Karpas-422 (cell line): ENCODE measurements at places on chromosomes 13 and 19.

DNA sequence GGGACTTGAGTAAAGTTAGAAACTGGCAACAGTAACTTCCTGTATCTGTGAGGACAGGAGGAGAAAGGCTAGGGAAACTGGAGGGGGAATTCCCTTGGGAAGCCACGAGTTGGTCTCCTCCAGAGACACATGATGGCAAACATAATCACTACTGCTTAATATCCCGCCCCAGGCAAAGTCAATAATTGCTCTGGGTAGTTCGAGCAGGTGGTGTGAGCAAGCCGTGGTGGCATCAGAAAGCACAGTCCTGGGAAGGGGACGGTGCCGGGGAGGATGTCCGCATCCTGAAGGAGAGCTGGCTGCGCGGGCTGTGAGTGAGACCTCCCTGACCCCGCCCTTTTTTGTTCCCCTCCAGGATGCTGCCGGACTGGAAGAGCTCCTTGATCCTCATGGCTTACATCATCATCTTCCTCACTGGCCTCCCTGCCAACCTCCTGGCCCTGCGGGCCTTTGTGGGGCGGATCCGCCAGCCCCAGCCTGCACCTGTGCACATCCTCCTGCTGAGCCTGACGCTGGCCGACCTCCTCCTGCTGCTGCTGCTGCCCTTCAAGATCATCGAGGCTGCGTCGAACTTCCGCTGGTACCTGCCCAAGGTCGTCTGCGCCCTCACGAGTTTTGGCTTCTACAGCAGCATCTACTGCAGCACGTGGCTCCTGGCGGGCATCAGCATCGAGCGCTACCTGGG, 1.4 kb downstream of the FFAR2 start:
- H3K4me1 ChIP-seq, result no peaks in the 10 kb centered on the region
- no peak overlapping the region for H3K27ac ChIP-seq
- no peak for DNase-seq
- no peaks in the 10 kb centered on the region for H3K27me3 ChIP-seq
- H3K36me3 ChIP-seq, result no peaks in the 10 kb centered on the region

GRCh38 chr19:29568036-29569025, 37.8 kb upstream of the POP4 start:
- H3K4me1 ChIP-seq, result no peaks in the 10 kb centered on the region
- no peak for DNase-seq
- H3K27me3 ChIP-seq, result no peaks in the 10 kb centered on the region
- no peak overlapping the region for H3K4me3 ChIP-seq
- no peaks in the 10 kb centered on the region for H3K36me3 ChIP-seq

- no peak overlapping the region for H3K27ac ChIP-seq
- H3K4me1 ChIP-seq, result peaks cover 6% of the 10 kb centered on the region
- no peak overlapping the region for H3K4me3 ChIP-seq
- H3K36me3 ChIP-seq, result peaks cover 6% of the 10 kb centered on the region
- no peaks in the 10 kb centered on the region for H3K27me3 ChIP-seq
Measured at GRCh38 chr19:29614780-29615179, 8.7 kb downstream of the POP4 start.

- H3K4me1 ChIP-seq, result no peaks in the 10 kb centered on the region
- no peak for DNase-seq
- H3K27me3 ChIP-seq, result no peaks in the 10 kb centered on the region
- H3K4me3 ChIP-seq, result no peak overlapping the region
- H3K27ac ChIP-seq, result no peak overlapping the region
Measured at GRCh38 chr13:113964251-113964995, 9.5 kb downstream of the C13orf46 start.

- no peak for DNase-seq
- H3K27me3 ChIP-seq, result no peaks in the 10 kb centered on the region
- no peaks in the 10 kb centered on the region for H3K36me3 ChIP-seq
- H3K4me1 ChIP-seq, result no peaks in the 10 kb centered on the region
Measured at GRCh38 chr19:50203281-50204080, at the start of gene MYH14. MYH14 (plus strand) TSS chr19:50203622; CDS start chr19:50210366, 6,744 bp downstream.

- no peak overlapping the region for H3K4me3 ChIP-seq
- no peaks in the 10 kb centered on the region; the same call in 1 of the 2 replicates for H3K36me3 ChIP-seq
- 0 out of 2 replicates have a peak overlapping the region, but pooled peaks have one; percentile 4 for H3K27ac ChIP-seq
- no peak for DNase-seq
Measured at GRCh38 chr19:34188408-34188807, 16.1 kb downstream of the LSM14A start.

DNA sequence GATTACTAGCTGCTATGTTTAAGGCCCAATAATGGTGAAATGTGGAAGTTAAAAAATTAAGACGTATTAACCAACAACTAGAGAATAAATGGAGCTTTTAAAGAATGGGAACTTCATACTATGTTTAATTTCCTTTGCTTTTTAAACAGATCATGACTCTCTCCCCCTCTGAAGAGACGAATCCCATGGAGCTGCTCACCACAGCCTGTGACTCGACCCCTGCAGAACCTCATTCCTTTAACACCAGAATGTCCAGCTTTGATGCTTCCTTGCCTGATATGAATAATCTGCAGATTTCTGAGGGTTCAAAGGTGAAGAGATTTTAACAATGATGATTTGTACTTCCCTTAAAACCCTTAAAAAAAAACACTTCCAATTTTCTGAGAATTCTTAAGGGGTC, 53.0 kb downstream of the ZAR1L start:
- H3K4me1 ChIP-seq, result no peaks in the 10 kb centered on the region
- H3K4me3 ChIP-seq, result no peak overlapping the region
- no peak overlapping the region for H3K27ac ChIP-seq
- H3K36me3 ChIP-seq, result no peaks in the 10 kb centered on the region

- no peaks in the 10 kb centered on the region for H3K36me3 ChIP-seq
- H3K4me1 ChIP-seq, result no peaks in the 10 kb centered on the region
- H3K27me3 ChIP-seq, result no peaks in the 10 kb centered on the region
- H3K4me3 ChIP-seq, result no peak overlapping the region
Measured at GRCh38 chr13:76307142-76307541, 579.1 kb downstream of the KCTD12 start.

DNA sequence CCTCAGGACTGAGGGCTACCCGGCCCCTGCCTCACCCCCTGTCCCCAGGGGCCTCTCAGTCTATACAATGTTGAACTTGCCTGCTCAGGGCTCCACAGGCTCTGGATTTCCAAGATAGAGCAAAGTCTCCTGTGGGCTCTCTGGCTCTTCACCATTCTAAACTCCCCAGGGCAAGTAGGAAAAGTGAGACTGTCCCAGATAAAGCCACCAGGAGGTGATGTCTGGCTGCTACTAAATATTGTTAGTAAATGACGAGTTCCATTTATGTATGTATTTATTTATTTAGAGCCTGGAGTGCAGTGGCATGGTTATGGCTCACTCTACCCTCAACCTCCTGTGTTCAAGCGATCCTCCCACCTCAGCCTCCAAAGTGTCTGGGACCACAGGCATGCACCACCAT, 73.6 kb upstream of the SIAH3 start:
- no peak overlapping the region for H3K27ac ChIP-seq
- DNase-seq, result peak; percentile 55
- H3K36me3 ChIP-seq, result no peaks in the 10 kb centered on the region
- H3K27me3 ChIP-seq, result no peaks in the 10 kb centered on the region

GRCh38 chr19:1837625-1838105, 10.6 kb downstream of the REXO1 start:
- DNase-seq, result peak; percentile 91
- H3K4me3 ChIP-seq, result no peak overlapping the region
- no peaks in the 10 kb centered on the region for H3K4me1 ChIP-seq

GRCh38 chr19:29328586-29328985, 115.6 kb upstream of the UQCRFS1 start:
- peak; percentile 69 for DNase-seq
- no peaks in the 10 kb centered on the region; the same call in 1 of the 2 replicates for H3K36me3 ChIP-seq
- no peak overlapping the region for H3K4me3 ChIP-seq
- H3K27ac ChIP-seq, result peak overlapping the region; percentile 58
- H3K27me3 ChIP-seq, result no peaks in the 10 kb centered on the region
